Hematopoietic multipotent progenitor cell treated with erythropoietin and hydrocortisone succinate and interleukin-3 and kit ligand, for 4 days (in vitro differentiated cells): ENCODE measurements at places on chromosomes 16 and 17.

DNA sequence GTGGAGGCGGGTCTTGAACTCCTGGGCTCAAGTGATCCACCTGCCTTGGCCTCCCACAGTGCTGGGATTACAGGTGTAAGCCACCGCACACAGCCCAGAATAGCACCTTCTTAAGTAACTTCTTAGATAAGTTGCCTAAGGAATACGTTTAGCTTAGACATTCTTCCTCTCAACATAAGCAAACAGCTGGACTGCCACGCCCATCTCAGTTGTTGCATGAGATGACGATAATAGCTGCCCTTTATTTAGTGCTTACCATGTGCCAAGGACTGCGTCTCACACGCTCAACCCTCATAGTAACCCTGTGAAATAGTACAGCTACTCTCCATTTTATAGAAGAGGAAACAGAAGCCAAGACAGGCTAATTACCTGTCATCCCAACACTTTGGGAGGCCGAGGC, 11.8 kb downstream of the HASPIN start:
- DNase-seq, result peak; percentile 45

DNA sequence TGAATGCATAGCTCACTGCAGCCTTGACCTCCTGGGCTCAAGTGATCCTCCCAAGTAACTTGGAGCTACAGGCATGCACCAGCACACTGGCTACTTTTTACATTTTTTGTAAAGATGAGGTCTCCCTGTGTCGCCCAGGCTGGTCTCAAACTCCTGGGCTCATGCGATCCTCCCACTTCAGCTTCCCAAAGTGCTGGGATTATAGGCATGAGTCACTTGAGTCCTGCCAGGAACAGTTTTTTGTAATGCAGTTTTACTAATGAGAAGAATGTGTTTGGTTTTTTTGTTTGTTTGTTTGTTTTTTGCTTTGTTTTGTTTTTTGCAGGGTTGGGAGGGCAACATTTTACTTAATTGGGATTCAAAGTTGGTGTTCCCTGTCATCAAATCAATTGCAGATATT, 22.2 kb downstream of the SOST start:
- DNase-seq, result no peak

DNA sequence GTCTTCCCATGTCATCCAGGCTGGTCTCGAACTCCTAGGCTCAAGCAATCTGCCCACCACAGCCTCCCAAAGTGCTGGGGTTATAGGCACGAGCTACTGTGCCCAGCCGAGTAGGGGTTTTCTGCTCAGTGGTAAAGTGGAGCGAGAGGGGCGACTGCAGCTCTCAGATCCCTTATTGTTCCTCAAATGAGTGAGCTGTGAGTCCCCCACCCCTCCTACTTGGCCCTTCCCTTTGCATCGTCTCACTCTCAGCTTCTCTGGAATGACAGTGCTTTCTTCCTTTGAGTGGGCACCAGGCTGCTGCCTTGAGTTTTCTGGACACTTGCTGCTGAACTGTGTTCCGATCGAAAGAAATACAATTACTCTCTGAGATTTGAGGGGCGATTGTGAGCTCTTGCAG, 63.5 kb downstream of the MSI2 start:
- no peak for DNase-seq

DNA sequence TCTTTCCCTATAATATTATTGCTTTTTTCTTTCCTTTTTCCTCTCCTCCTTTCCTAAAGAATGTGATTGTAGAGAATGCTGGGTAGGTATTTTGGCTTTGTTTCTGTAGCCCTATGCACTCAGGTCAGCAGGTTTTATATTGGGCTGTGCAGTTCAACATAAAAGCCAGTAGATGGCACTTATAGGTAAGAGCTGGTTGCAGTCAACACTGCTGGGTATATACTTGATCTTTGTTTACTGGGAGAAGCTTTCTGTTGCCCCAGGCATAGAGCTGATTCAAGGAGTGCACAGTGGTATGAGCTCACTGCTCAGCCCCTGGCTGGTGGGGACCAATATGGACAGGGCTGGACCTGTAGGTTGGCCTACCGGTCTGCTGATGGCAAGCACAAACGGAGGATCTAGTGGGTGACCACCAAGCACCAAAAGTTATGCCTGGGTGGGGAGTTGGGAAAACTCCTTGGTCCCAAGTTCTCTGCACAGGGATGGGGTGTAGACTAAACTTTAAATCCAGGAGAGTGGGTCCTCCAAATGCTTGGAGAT, 378.9 kb downstream of the PMP22 start:
- DNase-seq, result peak; percentile 58

GRCh38 chr17:6170349-6170748, 100.2 kb downstream of the WSCD1 start:
- no peak for DNase-seq

DNA sequence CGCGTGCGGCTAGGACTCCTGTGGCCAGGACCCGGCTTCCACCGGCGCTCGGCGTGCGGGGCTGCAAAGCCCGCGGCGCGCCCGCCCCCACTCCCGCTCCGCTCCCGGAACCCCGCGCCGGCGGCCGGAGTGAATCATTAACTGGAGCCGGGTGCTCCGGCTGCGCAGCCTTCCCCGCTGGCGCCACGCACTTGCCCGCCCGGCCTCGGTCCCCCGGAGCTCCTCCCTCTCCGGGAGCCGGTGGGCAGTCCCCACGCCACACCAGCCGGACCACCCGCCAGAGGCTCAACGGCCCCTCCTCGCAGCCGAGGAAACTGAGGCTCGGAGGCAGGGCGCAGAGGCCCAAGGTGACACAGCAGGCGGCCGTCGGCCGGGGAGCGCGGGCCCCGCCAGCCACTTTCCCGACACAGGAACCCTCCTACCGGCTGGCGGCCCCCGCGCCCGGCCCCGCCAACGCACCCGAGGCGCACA, 580 bp downstream of the BCAR1 start:
- peak; percentile 24 for DNase-seq
